ENCODE measurements at places on chromosomes 7 and 10.
A peak's percentile ranks its signal among the peaks of the same experiment; 100 is the strongest.

- DNase-seq, result no peak
Measured at GRCh38 chr10:85614566-85614965, 752.0 kb downstream of the GRID1 start.

DNA sequence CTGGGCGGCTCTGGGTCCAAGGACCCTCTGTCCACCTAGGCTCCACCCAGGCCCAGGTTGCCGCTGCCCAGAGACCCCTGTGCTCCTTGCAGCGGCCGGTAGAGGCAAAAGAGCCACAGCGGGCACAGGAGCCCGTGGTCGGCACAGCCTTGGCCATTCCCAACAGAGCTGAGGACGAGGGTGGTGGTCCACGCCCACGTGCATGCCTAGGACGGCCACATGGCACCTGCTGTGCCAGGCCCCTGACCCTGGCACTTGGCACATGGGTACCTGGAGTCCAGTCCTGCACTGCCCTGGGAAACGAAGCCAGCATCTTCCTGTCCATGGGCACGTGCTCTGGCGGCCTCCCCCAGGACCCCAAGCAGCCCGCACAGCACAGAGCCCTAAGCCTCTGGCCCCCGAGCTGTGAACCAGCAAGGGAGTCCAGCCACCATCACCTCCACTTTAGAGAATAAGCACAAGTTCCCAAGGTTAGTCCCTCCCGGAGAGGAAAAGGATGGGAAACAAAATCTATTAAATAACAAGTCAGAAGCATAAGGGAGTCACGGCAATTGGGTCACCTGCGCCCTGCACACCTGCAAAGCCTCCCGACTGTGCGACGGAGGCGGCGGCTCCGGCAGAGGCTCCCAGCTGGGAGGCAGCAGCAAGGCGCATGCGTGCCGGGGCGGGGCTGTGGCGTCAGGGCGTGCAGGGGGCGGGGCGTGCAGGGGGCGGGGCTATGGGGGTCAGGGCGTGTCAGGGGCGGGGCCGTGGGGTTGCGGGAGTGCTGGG, 59.1 kb downstream of the STK32C start:
- peak; percentile 23 for DNase-seq

DNA sequence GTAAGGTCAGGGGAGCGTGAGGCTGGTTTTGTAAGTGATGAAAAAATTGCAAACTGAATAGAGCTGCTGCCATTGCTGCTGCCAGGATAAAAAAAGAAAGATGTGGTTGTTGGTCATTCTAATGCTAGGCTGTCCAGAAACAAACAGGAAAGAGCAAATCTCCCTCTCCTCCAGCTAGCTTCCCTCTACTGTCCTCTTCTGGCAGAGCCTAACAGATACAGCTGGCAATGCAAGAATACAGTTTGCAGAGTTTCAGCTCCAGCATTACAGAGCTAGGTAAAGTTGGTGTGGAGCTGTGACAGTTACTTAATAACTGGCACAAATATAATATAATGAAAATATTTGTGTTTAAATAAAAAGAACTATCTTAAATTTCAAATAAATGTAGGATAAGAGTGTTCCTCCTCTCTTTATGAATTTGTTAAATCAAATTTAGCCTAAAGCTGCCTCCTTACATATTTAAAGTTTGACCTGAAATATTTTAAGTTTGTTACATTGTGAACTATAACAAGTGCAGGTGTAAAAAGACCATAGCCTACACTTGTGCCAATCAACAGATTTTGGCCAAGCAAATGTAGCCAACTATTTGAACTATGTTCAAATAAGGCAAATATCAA, 407.7 kb downstream of the SH2D4B start:
- DNase-seq, result no peak

- no peak for DNase-seq
Measured at GRCh38 chr10:44995914-44996669, 4.6 kb upstream of the ZNF22 start.

- DNase-seq, result no peak
Measured at GRCh38 chr7:115933471-115933870, 97.1 kb downstream of the TFEC start.

DNA sequence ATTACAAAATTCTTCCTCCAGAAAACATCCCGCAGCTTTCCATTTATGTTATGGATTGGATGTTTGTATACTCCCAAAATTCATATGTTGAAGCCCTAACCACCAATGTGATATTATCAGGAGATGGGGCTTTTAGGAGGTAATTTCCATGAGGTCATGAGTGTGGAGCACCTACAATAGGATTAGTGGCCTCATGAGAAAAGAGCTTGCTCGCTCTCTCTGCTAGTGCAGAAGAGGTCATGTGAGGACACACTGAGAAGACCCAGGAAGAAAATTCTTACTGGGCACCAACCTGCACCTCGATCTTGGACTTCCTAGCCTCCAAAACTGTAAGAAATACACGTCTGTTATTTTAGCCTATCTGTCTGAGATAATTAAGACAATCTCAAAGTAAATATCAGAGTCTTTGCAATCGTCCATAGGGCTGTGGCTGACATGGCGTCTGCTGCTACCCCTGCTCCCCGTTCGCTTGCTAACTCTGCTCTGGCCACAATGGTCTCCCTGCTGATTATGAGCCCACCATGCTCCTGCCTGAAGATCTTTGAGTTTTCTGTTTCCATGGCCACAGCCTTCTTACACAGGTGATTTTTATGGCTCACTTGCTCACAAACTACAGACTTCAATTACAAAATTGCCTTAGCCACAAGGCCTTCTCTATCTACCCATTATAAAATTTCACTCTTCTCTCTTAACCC, 333.3 kb downstream of the CACNA2D1 start:
- DNase-seq, result no peak

- no peak for DNase-seq
Measured at GRCh38 chr7:121531175-121532070, 135.3 kb upstream of the FAM3C start.

- no peak for DNase-seq
Measured at GRCh38 chr10:46520381-46520780, 36.1 kb downstream of the GPRIN2 start.

DNA sequence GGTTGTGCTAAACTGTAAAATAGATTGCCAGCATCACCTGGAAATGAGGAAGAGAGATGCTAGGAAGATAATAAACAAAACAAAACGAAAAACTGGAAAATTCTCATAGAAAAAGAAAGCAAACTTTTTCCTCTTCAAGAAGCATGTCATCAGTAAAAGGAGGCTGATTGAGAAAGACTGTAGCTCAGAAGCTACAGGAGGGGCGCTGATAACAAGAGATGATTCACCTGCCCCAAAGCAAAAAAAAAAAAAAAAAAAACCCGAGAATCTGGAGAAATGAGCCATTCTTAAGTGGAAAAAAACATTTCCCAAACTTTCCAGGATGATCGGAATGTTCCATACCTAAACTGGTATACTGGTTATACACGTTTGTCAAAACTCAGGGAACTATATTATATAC, 130.5 kb upstream of the C1QL3 start:
- no peak for DNase-seq

- DNase-seq, result no peak
Measured at GRCh38 chr10:26733750-26734568, 36.5 kb downstream of the PDSS1 start.

DNA sequence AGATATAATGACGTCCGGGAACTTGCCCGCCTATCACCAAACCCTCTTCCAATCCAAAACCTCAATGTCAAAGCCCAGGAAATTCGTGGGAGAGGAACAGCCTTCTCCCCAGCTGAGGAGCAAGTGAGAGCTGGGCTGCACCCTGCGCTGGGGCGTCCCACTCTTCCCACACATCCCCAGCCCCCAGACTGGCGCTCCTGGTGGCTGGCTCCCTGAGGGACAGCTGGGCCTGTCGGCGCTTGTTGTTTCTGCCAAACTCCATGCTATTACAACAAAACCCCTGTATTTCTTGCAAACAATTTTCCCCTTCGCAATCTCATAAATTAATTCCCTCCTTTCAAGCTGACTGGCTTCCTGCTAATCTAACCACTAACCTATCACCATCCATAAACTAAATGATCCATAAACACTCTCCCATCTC, 53.0 kb downstream of the GRID1 start:
- no peak for DNase-seq

- no peak for DNase-seq
Measured at GRCh38 chr10:91788527-91788926, 9.7 kb upstream of the TNKS2 start.

- DNase-seq, result no peak
Measured at GRCh38 chr7:42878303-42878702, 33.6 kb downstream of the C7orf25 start.

- no peak for DNase-seq
Measured at GRCh38 chr10:7969623-7970022, 84.9 kb upstream of the GATA3 start.

GRCh38 chr10:17657103-17657500, 13.2 kb downstream of the STAM start:
- no peak for DNase-seq

DNA sequence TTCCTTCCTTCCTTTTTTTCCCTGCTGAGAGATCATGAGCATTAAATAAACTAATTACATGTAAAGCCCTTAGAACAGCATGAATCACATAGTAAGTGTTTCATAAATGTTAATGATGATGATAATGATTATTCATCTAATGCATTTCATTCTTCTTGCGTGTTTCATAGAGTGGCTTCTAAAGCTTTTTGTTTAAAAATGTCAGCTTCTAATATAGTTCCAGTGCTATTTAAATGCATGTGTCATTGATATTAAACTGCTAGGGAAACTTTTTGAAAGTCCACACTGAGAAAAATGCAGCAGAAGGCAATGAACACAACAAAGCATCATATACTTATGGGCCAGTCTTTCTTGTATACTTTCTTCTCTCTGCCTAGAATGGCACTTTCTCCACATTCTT, 894.8 kb downstream of the REEP3 start:
- no peak for DNase-seq

- DNase-seq, result no peak
Measured at GRCh38 chr10:77526868-77527617, 110.6 kb downstream of the KCNMA1 start.

DNA sequence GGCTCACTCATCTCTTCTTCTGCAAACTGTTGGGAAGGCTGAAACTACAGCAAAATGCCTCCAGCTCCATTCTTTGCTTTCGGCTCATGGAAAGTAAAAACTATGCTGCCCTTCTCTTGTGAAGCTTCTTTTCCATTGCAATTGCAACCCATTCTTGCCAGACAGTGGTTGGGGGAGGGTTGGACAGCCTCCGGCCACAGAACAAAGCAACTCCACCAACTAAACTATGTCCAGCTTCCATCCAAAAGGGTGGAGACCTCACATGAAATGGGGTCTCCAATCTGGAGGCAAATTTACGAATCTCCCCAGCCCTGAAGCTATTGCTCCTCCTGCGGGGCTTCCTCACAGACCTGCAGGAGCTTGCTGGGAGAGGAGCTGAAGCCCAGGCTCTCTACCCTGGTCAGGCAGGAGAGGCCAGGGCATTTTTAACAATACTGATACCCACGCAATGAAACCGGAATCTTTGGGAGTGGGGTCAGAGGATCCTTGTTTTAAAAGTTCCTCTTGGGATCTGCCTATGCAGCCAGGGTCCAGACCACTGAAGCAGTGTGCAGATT, 549 bp downstream of the GPNMB start:
- DNase-seq, result no peak

GRCh38 chr7:121272676-121273075, 56.1 kb upstream of the WNT16 start:
- no peak for DNase-seq

DNA sequence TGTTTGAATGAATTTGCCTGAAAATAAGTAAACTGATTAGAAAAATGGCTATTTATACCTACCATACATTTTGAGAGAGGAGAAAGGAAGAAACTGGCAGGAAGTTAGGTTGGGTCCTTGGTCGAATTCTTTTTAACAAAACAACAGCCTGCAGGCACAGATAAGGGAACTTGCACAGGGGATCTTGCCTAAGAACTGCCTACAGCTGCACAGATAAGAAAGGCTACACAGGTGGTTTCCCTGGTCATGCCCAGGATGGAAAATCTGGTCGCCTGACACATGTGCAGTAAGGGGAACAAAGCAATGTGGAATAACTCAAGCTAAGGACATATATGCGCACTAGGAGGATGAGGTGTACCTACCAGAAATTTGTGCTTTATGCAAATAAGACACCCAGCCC, 732.1 kb upstream of the POT1 start:
- no peak for DNase-seq

GRCh38 chr7:55252386-55252785, 112.8 kb upstream of the LANCL2 start:
- DNase-seq, result no peak

- DNase-seq, result no peak
Measured at GRCh38 chr10:11213137-11213536, 195.5 kb downstream of the CELF2 start.

DNA sequence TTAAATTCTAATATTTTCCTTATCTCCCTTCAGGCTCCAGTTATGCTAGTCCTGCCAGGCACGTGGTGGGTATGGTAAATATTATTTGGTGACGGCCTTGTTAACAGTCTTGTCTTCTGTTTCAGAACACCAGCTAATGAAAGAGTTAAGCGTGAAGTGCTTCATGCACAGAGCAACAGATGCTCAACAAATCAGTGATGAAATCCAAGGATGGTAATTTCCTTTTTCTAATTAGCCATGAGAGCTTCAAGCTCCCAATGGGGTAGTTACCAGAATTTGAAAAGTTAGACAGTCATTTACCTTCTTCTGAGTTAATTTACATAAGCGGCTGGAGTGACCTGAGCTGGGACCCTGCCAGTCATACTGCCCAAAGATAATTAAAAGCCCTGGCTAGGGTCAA, 1.9 kb upstream of the OTUD1 start:
- no peak for DNase-seq

DNA sequence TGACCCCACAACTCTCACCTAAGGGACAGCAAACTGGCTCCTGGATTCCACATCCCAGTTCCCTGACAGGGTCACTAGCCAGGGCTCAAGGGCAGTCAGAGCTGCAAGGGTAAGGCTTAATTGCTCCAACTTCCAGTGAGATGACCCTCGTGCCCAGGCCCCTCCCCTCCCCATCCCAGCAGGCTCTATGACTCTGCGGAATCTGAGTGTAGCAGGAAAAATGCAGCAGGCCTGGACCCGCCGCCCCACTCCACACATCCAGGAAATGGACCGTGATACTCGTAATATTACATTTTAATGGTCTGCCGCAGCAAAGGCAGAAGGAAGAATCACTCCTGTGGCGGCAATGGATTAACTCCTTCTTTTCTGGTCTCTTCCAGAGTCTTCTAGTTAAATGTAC, 91.7 kb upstream of the CHST15 start:
- DNase-seq, result no peak

- no peak for DNase-seq
Measured at GRCh38 chr10:26543567-26544306, 105.6 kb downstream of the APBB1IP start.

- no peak for DNase-seq
Measured at GRCh38 chr10:132544744-132545658, 7.4 kb downstream of the INPP5A start.
